ENCODE measurements at places on chromosomes 5 and 9.
A peak's percentile ranks its signal among the peaks of the same experiment; 100 is the strongest.

GRCh38 chr9:134640506-134641172, 964 bp upstream of the COL5A1 start:
- no peak for DNase-seq

DNA sequence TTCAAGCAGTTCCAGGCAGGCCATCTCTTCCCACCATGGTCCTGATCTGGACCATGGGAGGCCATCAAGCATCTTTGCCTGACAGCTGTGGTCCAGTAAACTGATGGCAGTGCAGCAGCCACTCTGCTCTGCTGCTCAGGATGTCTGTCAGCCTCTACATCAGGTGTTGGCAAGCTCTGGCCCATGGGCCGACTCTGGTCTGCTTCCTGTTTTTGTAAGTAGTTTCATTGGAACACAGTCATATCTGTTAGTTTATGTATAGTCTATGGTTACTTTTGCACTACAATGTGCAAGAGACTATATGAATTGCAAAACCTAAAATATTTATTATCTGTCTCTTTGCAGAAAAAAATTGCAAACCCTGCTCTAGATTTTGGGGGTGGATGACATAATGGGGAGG, 225.0 kb downstream of the KCTD16 start:
- DNase-seq = no peak

- no peak for DNase-seq
Measured at GRCh38 chr9:36867672-36868471, 166.2 kb downstream of the PAX5 start.

DNA sequence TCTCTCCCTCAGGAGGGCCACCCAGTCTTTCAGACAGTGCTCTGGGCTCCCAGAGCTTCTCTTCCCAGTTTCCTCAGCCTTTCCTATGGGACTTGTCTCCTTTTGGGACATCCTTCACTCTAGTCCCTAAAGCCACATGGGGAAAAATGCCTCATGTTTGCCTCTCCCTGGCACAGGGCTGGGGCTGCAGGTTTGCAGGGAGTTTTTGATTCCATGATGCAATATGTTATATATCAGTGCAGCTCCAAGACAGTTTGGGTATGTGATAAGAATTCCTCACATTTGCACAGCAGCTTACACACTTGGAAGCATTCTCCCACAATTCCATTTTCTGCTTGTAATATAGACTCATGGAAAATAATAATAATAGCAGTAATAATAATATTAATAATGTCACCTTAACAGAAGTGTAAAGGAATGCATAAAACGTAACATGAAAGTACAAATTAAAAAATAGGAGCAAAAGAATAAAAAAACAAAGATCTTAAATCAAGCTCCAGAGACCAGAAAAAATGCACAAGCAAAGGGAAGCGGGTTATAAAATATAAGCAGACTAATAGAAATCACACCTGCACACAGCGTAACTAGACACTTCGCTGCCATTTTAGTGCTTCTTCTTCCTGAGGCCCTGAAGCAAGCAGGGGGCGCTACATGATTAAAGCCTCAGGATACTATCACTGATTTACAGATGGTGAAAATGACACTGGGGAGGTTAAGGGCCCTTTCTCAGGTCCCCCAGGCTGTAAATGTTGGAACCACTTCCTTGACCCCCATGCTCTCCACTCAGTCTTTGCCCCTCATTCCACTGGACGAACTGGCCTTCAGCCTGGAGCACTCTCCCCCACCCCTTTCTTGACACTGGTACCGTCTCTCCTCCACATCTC, 70.0 kb upstream of the IL17B start:
- DNase-seq = no peak

DNA sequence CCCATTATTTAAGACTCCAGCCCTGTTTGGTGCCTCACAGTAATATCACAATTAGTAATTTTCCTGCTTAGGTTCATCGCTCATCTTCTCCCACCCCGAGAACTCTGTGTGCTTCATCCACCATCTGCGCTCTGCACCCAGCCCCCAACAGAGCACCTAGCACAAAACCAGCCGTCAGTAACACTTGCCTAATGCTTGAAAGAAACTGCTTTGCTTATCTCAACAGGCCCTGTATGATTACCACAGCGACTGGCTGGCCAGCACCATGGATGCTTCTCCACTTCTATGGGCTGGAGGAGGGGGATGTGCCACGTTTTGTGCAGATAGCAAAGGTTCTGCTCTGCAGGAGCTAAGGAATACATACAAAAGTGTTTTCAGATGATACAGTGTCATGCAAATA, 166.8 kb downstream of the SPOCK1 start:
- DNase-seq = no peak

DNA sequence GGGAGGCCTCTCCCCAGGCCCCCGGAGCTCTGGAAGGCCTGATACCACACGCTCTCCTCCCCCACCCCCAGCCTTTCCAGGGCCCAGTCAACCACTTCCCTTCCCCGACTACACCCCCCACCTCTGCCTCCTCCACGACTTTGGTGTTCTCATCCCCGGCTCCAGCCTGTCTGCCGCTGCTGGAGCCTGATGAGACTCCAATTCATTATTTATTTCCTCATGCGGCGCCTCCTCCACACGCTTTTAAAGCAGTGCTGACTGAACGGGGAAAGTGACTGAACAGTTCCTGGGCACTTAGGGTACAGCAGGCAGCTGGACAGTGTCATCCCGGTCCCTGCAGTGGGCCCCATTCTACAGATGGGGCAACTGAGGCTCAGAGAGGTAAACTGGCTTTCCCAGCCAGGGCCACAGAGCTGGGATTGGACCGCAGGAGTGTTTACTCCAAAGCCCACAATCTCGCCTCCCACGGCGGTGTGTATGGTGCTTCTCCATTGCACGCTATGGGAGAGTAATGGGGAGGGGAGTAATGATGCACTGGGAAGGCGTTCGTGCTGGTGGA, 15.9 kb upstream of the RPL26L1 start:
- peak; percentile 65 for DNase-seq

DNA sequence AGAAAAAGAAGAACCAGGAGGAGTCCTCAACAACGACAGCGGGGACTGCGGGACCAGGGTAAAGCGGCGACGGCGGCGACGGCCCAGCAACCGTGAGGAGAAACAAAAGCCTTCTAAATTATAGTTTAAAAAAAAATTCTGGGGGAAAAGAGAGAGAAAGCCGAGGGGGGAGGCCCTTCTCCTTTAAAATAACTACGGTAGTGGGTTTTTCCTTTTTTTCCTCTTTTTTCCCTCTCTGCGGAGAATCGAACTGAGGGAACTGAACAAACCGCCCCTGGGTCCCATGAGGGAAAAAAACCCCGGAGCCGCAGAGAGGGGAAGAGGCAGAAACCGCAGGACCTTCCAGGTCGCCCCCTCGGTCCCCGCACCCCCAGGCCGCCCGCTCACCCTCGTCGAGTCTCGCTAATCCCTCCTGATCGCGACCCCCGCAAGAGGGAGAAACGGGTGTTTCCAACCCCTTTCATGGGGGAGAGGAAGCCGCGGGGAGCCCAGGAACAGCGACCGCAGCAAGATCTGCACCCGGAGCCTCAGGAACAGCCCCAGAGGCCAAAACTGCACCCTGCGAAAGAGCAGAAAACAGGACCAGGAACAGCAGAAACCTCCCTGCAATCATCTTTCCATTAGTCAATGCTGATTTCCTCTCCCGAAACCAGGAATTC, 453 bp downstream of the CPEB4 start:
- DNase-seq = peak; percentile 61

DNA sequence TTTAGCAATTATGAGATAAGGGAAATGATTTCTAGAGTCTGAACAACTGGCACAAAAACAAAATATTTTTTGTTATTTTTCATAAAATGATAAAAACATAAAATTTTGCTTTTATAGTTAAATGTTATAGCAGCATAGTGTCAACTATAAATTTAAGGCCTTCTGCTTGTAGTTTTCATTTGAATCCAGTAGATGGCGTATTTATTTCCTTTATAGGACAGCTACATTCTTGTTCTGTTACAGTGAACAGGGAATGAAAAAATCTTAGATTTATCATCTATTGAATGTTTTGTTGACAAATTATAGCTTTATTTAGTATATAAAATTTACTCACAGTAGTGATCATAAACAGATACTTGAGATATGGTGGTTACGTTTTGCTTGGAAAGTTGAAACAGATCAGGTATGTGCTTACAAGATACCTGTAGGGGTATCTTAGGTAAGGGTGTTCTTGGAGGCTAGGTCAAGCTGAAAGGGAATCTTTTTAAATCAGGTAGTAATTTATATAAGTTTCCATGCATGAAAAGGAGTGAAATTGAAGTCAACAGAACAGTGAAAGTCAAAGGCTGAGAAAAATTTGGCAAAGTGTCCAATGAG, 239.3 kb upstream of the GRIN3A start:
- no peak for DNase-seq

DNA sequence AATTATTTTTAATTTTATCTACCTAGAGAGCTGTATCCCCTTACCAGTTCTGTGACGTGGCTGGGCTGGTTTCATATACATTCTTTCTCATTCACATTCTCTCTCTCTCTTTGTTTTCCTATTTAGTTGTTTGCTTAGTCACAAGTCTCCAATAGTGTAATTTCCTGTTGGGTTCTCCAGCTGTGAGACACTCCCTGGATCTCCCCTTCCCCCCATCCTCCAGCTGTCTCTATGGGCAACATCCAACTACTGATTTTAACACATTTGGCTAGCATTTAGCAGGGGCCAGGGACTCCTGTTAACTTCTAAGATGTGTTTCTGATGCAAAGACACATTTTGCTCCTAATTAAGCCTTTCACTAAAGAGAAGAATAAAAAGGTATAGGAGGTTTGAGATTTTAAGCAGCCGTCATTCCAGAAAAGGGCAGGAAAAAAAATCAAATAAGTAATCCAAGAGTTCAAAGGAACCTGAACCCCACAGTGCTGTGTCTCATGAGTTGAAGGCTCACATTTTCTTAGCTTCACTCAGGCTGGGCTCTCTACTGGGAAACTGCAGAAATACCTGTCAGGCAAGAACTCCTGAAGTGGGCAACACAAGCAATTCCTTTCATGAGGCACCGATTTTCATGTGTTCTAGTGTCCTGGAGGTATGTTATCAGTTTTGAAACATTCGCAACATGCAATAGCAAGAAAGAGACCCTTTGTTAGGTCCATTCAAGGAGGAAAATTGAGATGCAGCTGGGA, 198.7 kb upstream of the C9orf72 start:
- no peak for DNase-seq

DNA sequence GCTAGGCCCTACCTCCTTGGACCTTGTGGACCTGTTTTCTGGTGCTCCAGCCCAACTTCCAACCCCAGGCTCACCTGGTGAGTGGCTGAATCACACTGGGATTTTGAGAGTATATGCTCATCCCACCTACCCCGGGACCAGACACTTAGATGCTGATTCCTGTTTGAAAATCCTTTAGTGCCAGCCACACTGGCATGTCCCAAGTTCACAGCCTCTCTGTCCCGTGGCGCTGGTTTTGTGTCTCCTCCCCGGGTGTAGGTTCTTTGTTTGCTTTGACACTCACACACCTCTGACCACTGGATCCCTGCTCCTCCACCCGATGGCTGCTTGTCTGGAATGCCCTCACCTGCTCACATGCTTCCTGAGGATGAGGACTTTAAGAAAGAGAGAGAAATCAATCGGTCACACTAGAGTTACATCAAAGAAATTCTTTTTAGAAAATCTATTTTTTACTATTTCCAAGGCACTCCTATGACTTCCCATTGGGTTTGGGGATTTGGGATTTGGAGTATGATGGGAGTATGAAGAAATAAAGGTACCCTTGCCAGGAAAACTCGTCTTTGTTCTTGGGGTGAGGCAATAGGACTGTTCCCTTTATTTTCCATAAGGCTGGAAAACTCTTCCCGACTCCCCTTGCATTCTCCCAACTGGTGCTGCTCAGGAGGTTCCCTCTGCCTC, 7.3 kb upstream of the SLC25A48 start:
- no peak for DNase-seq

GRCh38 chr9:136858844-136859757, 7.0 kb downstream of the MAMDC4 start:
- DNase-seq = no peak

DNA sequence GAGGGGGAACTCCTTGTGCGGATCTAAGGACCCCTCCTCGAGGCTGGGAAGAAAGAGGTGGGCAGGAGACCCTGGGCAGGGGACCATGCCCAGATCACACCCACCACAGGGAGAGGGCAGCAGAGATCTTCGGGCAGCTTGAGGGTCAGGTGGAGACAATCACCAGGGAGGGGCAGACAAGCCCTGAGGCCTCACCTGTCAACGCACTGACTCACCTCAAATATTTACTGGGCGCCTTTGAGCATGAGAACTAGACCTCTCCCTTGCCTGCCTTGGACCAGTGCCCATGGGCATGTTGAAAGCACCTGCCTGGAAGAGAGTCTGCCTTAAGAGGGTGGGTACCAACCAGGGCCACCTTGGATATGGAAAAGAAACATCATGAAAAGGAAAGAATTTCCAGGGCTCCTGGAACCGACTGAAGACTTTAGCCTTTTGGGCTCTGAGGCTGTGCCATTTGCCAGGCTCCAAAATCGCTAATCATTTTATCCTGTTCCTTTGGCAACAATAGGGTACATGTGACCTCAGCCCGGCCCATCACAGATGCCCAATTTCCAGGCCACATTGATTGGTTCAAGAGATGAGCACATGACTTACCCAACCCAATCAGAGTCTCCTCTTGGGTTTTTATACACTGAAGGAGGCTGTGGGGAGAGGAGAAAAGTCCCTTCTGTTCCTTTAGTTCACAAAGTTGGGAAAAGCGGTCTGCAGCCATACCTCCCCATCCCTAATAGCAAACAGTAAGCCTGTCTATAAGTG, 10.4 kb upstream of the SPINK4 start:
- DNase-seq = no peak

- no peak for DNase-seq
Measured at GRCh38 chr5:176784218-176785165, 25.9 kb upstream of the UNC5A start.

DNA sequence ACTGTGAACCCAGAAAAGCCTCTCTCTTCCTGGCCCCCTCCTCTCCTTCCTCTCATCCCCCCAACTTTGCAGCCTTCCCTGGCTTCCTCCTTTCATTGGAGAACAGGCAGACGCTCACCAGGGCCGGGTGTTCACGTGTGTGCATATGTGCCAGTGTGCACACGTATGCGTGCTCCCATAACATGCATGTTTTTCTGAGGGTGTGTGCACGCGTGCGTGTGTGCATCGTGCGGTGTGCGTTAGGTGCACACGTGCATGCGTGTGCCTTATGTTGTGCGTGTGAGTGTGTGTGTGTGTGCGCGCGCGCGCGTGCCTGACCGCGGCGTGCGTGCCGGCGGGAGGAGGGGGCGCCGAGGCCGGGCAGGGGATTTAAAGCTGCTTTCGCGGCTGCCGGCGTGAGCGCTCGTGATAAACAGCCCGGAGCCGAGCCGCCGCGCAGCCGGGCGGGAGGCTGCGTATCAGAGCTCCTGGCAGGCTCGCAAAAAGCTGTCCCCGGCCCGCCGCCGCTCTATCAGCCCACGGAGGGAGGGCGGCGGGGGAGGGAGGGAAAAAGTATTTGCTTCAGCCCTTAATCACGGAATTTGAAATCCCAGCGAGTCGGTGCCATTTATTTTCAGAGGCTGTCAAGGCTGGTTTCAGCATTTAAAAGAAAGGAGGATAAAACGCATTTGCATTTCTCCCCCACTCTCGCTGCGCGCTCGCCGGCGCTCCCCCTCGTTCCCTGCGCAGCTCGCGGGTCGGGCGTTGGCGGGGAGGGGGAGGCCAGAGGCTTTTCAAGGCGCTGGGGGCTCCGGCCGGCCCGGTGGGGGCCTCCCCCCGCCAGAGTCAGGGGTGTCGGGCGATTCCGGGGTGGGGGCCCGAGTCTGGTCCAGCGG, 183.9 kb downstream of the C9orf50 start:
- DNase-seq = peak; percentile 42

Measured in suppressor macrophage (primary cell).